CD4-positive, alpha-beta T cell treated with Interleukin-15 for 1 hour (primary cell): ENCODE measurements at places on chromosomes 4 and X.
A peak's percentile ranks its signal among the peaks of the same experiment; 100 is the strongest.

DNA sequence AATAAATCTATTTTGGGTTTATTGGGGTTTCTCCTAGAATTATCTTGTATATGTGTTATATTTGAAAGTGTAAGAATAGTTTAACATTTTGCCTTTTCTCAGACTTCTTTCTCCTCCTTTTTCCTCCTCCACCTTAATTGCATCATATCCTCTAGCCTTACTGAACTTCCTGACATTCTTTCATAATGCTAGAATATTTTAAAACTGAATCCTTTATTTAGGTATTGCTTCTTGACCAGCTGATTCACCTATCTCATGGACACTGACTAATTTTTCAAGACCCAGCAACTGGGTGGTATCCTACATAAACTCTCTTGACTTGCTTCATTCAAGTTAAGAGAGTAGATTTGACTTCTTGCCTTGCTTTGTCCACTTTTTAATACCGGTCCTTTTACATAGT is 1508.9 kb downstream of the STIM2 start:
- no peak for DNase-seq

DNA sequence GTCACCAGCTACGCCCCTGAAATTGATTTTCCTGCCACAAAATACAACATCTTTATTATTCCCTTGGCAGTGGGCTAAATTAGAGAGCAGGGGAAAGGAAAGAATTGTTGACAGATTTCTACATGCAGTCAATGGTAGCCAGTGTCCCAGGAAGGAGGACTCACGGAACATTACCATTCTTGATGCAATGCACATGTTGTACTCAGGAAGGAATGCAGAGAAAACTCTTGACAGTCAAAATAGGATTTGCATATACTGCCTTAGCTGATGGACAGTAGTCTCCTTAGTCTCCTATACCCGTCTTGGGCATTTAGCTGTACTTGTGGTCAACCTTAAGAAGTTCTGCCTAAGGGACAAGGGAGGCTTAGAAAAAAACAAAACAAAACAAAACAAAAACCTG is 158.0 kb upstream of the GYPA start:
- no peak for DNase-seq

DNA sequence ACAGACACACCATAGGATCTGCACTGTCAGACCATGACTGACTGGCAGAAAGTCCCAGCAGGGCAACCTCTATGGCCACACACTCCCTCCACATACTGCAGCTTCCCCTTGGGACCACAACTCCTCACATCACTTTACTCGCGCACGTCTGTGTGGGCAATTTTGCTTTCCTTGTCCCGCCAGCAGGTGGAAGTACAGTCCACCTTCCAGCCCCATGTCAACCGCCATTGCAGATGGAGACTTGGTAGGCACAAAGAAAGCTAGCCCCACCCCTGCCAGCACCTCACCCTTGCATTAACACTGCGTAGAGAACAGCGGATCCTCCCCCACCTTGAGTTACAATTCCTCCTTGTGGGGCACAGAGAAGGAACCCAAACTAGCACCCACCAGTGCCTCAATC is 74.4 kb upstream of the NAP1L2 start:
- no peak for DNase-seq

DNA sequence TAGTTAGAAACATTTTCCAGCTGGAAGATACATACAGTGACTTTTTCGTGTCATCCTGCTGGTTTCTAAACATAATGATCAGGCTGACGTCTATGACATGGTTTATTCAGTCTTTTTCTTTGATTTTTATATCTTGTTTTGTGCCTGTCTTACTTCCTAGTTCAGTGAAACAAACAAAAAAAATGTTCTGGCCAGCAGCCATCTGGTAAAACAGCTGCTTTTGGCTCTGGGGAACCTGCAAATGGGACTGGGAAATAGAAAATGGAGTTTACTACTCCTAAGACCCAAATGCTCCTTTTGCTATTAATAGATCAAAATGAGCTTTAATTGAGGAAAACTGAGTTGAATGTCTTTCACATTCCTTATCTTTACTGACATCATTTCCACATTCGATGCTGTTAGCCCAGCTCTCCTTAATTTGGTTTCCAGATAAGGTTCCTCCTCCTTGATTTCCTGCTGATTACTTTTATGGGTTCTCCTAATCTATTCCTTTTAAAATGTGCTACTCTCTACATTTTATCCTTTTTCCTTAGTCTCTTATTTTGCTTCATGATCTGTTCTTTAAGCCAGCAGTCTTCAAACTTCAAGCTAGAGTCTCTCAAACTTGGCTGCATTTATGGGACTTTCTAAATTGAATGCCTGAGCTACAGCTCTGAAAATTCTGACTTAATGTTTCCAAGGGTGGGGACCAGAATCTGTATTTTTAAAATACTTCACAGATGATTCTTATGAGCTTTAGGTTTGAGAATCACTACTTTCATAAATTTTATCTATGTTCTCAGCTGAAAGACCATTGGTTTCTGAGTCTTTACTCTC is 499.5 kb downstream of the ANKRD50 start:
- DNase-seq, result no peak

DNA sequence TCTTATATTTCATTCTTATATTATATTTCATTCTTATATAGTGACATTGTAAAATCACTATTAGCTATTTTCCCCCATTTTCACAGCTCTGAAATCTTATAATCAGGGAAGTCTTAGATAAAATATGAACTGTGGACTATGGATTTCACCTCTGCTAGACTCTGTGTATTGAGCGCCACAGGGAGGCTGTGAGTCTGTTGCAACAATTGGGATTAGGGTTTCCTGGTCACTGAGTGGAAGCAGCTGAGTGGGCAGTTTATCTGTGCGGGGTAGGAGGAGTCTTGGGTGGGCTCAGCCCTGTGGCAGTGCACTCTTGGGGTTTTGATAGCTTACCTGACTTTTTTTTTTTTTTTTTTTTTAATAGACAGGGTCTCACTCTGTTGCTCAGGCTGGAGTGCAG is 249.5 kb downstream of the PTTG2 start:
- DNase-seq, result no peak

DNA sequence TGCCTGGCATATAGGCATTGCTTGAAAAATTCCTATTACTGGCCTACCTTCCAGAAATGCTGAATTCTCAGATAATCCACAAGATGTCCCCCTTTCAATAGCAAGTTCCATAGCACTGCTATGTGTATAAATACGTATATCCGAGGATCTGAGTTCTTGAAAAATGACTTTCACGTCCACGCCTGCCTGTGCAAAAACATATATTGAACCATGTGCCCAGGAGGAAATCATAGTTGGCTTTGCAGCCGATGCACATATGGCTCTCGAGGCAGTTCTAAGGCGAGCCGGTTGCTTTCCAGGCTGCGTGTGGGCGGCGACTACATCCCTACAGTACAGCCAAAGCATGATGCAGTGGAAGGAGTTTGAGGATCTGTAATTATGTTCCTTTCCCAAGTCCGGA is 55.4 kb upstream of the ESX1 start:
- DNase-seq, result no peak

DNA sequence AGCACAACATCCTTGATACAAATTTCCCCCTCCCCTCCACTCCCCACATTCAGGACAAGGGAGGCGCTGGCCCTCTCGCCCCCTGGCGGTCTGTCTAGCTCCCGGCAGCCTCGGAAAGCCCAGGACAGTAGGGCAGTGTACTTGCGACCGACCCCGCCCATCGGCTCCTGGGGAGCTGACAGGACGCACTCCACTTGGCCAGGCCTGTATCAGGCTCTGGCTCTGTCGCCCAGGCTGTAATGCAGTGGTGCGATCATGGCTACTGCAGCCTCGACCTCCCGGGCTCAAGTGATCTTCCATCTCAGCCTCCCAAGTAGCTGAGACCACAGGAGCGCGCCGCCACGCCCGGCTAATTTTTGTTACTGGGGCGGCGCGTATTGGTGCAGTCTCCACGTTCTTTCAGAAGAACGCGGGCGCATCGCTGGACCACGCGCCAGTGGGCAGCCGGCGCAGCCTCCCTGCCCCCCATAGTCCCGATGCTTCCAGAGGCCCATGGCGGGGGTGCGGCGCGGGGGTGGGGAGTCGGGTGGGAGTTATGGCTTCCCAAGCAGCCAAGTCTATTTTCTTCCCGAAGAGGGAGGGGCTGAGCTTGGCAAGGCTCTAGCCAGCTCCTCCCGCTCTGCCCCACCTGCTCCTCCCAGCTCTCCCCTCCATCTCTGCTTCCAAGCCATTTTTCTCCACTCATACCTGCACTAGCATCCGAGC is 7.8 kb upstream of the AKAP14 start:
- DNase-seq, result peak; percentile 59

DNA sequence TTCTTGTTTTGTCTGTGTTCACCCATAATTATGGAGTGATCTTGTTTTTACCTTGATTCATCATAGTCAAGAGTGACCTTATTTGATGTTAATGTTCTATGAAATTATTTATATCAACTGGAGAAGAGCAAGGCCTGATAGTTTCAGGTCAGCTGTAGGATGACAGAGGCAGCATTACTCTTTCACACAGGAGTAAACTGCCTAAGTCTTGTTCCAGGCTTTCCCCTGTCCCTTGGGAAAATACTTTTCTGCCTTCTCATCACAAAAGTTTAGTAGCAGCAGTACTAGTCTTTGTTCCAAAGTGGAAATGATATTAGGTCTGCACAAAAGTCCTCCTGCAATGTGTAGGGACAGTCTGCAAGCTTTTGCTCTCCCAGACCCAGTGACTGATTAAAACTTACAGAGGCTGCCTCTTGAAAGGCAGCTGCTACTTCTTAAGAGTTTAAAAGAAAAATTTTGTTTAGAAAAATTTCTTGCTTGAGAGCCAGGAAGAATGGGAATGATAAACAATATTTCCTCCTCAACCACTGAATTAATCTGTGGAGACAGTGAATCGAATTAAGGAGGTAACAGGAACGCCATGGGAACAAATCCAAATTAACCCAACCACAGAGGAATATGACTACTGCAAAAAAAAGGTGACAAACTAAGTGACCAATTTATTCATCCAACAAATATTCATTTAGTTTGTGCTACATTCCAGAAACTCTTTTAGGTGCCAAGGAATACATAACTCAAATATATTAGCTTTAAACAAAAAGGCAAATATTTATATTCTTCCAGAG is 991.4 kb upstream of the PABPC4L start:
- DNase-seq, result no peak

GRCh38 chrX:8711401-8711800 is 20.5 kb downstream of the ANOS1 start:
- DNase-seq, result no peak

DNA sequence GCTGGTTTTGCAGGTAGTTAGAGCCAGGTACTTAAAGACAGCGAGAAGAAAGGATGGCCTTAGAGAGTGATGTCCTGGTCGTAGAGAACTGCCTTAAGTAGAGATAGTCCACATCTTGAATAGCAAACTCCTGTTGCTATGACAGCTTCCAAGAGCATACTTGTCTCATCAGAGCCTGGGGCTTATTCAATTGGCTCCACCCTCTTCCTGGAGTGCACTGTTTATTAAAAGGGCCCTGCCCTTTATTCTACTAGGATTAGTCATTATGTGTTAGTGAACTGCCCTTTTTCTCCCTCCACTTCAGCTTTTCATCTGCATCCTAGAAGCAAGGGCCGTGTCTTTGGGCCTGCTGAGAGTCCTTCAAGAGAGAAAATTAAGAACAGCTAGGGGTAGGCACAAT is 94.5 kb upstream of the EOLA2 start:
- no peak for DNase-seq

DNA sequence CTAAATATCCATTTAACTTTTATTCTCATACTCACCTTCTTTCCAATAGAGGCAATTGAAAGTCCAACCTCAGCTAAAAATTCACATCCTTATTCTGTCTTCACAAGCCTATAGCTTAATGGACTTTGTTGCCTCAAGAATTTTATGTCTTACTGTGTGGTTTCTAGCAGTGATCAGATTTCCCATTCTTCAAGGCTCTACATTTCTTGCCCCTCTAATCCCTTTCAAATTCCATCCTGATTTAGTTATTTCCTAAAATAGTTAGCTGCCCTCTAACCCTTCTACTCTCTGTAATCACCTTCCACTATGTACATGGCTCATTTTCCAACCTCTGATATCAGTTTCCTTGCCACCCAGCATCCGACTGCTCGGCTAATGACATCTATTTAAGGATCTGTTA is 204.1 kb upstream of the CENPE start:
- no peak for DNase-seq

DNA sequence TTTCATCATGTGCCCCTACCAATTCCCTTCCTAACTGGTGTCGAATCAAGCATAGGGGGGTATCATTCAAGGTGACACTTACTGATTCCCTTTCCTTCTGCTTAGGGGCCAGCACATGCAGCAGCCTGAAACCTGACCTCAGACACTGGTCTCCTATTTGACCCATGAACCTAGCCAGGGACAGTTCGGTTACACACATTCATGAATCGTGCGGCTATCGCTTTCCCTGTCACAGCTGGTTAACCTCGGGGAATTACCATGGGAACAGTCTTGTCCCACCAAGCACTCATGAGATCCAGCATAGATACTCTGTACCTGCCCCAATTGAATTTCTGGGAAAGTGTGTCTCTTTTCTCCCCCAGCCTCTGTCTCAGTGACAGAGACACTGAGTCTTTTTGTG is 140.4 kb downstream of the ZNF674 start:
- DNase-seq, result no peak

DNA sequence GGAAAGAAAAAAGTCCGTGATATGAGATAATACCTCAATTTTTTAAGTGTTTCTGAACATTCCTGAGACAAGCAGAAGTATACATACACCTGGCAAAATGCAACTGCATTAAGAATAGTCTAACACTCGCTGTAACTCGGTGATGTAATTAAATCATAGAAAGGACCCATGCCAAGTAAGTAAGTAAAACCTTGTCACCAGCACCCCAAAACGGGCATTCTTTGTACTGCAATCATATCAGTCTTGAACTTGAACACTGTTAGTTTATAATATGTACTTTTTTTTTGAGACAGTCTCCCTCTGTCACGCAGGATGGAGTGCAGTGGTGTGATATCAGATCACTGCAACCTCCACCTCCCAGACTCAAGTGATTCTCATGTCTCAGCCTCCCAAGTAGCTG is 47.4 kb downstream of the SMIM14 start:
- no peak for DNase-seq

GRCh38 chrX:124592744-124593143 is 246.4 kb downstream of the SH2D1A start:
- DNase-seq, result no peak

DNA sequence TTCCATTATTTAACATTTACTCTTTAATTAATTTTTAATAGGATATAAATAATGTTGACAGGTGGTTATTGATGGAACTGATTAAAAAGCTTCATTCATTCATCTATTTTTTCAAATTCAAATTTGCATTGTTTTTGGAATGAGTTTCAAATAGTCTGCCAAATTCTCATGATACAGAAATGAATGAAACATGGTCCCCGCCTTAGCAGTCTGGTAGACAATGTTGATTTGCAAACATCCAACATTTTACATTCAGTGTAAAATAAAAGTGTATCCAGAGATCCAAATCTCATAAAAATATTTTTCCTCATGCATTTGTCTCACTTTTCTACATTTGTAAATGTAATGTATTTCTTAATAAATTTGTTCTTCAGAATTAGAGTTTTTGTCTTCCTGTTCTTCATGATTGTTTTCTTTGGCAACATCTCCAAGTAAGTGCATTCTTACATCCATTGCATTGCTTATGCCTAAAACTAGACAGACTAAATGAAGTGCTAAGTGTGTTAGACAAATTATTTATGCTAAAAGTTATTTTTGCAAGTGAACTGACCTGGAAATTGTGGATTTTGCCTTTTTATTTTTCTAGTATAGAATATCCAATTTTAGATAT is 142.3 kb downstream of the PCDH18 start:
- DNase-seq, result no peak
